ENCODE measurements at places on chromosomes 4 and X.

DNA sequence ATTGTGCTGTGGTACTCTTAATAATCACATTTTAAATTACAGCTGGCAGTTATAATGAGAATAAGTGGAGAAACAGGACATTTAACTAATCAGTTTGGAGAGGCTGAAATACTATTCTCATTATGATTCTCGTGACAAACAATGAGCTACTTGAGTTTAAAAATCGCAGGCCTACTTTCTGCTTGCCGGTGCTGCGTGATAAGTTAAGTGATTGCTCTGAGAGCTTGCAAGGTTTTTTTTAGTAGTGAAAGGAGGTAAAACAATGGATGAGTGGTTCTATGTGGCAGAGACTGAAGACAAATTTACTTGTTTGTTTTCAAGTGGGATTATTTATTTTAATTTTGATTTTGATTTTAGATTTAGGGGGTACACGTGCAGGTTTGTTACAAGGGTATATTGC lies 114.0 kb downstream of the RAPGEF2 start:
- no peak for DNase-seq

DNA sequence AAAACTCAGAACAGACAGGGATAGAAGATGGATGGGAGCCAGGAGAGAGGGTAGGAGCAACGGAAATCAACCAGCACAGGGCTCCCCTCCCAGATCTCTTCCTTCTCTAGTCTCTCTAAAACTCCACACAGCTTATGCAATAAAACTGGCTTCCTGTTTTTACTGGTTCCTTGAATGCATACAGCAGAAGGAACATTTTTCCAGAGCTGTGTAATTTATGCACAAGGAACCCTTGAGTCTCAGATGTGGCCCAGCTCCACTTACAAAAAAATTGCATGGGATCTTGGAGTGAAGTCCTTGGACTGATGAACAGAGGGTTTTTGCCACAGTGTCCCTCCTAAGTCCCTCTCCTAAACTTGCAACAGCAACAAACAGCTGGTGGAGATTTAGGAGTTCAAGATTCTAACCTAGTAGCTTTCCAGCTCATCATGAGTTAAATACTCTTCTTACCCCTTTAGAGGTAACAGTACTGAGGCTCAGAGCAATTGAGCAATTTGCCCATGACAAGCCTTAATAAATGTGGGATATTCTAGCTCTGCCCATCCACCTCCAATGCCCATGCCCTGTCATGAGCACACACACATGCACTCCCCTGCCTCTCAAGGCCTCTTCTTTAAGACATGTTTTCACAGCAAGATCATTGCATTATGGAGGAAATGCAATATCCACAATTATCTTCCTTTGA lies 18.4 kb upstream of the CC2D2A start:
- no peak for DNase-seq

- no peak for DNase-seq
These were observed 3.2 kb upstream of the AREG start for GRCh38 chr4:74441744-74442143.

DNA sequence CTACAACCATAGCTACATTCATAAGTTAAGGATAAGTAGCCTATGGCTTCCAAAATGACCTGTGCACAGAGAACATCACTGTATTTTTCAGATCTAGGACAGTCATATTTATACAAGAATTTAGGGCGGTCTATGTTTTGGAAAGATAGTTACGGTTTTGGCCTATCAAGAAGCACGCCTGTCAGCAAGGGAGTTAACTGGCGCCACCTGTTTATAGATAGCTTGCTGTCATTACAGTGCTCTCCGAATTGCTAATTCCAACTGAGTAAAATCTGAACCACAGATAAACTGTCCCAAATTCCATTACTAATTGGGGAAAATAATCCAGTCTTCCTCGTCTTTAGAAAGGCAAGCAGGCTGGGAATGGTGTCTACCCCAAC lies 646 bp downstream of the ABCB7 start:
- DNase-seq = no peak
